ENCODE measurements at places on chromosomes 16 and 17.
A peak's percentile ranks its signal among the peaks of the same experiment; 100 is the strongest.

- DNase-seq: no peak
These were observed 875 bp downstream of the PRKCB start for GRCh38 chr16:23836404-23837311.

DNA sequence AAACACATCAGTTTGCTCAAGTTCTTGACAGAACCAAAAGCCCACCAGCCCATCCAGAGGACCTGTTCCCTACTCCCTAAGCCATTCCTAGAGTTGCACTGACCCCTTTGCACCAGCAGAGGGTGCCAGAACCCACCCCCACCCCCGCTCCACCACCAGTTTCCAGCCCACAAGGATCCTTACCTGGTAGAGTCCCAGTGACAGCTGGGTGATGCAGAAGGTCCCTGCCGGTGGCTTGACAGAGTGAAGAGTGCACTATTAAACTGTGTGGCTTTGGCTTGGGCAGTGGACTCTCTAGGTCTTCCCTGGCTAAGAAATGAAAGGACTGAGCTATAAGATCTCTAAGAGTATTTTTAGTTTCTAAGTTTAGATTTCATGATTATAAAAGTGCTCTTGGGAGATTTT lies 73.3 kb upstream of the MTMR4 start:
- peak; percentile 36 for DNase-seq

- no peak for DNase-seq
These were observed 12.5 kb downstream of the GSE1 start for GRCh38 chr16:85625485-85626117.

DNA sequence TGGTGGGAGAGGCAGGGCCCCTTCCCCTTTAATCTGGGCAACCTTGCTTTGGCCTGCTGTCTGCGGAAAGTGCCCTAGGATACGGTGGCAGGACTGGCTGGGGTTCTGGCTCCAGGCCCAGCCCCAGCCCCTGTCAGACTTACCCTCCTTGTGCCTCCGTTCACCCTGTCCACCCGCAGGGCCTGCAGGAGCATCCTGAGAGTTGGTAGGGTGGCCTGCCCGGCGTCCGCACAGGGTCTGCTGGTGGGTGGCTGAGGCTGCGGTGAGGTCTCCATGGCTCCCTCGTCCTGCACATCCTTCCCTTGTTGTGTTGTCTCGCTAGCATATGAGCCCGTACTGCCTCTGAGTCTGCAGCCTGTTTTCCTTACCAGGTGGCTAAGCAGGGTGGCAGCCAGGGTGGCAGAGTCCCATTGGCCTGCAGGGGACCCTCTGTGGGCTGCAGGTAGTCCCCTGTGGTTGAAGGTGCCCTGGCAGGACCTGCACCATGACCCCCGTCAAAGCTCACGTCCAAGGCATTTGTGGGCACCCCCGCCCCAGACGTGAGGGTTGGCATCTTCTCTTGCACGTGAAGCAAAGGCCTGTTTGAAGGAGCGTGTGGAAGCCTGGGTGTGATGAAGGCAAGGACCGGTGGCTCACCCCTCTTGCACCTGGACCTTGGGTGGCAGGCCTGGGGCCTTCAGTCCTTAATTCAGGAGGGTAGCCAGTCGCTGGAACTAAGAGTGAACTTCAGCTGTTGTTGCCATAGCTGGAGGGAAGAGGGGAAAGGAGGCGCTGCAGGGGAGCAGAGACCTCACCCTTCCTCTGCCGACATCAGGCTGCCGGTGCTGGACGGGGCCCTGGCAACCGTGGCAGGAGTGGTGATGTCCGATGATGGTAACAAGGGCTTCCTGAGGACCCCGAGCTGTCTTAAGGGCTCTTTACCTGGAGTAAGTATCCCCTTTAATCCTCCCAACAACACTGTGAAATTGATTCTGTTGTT lies 293.7 kb downstream of the SEC14L1 start:
- DNase-seq: no peak

DNA sequence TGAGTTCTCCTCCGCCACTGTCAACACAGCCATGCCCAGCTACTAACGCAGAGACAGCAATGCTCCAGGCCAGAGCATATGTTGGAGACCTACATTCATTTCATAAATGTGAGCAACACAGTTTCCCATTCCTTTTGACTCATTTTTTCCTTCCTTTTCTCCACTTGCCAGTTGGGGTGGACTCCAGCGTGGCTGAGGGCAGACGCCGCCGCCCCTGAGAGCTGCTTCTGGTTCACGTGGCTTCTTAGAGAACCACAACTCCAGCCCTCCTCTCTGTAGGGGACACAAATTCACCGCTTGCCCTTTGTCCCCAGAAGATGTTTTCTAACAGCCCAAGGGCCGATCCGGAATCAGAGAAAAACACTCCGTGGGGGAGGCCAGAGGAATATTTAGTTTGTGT lies 45.8 kb upstream of the ZCCHC14 start:
- DNase-seq: peak; percentile 52

- DNase-seq: no peak
These were observed 70.3 kb downstream of the DNAH9 start for GRCh38 chr17:11668618-11669017.

GRCh38 chr17:57911834-57912673 lies 43.2 kb downstream of the CUEDC1 start:
- DNase-seq: no peak

DNA sequence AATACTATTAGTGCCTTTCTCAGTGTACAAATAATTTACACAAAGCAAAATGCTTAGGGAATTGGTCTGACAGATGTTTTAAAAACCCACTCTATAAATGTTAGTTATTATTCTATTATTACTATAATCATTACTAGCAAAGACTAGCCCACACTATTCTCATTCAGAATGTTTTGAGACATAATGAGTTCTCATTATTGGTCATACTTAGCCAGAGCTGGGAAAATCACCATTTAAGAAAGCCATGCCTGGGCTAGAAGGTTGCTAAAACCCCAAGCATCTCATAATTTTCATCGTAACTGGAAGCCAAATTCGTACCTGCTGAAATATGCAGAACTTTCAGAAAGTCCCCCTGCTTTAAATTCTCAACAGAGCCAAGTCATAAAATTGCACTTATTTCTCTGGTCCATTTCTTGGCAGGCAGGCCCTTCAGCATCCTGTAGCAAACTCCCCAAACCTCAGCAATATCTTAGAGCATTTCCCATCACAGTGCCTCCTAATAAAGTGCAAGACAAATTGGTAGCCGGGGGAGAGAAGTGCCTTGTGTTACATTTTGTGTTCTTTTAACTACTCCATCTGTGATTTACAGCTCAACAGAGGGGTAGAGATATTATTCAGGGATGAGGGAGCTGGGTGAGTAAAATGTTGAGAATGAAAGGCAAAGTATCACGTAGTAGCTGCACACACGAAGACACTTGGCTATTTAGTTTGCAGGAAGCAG lies 79.8 kb upstream of the ADAMTS18 start:
- no peak for DNase-seq

- DNase-seq: no peak
These were observed 580.2 kb downstream of the KCNJ18 start for GRCh38 chr17:22272363-22273146.

DNA sequence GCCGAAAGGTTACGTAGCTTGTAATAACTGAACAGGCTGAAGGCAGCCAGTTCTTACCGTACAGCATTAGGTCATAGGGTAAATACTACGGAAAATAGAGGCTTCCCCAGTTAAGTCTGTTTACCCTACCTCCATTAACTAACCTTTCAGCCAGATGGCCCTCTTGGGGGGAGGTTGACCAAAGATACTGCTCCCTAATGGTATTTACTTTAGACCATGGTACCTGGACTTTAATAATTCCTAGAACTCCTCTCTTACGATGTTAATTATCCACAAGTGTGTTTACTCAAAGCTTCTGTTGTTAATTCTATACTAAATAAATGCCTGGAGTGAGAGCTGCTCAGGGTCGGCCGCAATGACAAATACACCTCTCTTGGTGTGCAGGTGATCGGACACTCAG lies 9.8 kb upstream of the ADAT1 start:
- DNase-seq: no peak

DNA sequence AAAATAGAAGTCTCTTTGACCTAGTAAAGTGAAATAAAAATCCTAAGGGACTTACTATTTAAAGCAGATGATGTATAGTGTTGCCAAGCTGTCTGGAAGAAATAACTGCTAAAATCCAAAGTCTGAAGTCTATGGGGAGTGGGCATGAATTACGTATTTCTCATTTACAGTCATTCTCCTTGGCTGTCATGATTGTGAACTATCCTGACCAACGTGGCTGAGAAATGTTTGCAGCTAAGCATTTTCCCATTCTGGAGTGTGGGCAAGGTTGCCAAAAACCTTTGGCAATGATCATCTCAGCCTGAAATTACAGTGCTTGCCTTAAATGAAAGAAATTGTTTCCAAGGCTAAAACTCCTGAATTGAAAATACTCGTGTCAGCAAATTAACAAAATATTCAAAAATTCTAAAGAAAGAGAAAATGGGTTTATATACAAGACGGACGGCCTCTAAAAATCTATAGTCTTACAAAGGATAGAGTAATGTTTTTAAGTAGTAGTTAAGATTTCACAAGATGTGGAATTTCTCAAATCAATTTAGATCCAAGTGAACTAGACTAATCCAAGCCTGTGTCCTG lies 77.0 kb downstream of the CACNG1 start:
- DNase-seq: peak; percentile 29

DNA sequence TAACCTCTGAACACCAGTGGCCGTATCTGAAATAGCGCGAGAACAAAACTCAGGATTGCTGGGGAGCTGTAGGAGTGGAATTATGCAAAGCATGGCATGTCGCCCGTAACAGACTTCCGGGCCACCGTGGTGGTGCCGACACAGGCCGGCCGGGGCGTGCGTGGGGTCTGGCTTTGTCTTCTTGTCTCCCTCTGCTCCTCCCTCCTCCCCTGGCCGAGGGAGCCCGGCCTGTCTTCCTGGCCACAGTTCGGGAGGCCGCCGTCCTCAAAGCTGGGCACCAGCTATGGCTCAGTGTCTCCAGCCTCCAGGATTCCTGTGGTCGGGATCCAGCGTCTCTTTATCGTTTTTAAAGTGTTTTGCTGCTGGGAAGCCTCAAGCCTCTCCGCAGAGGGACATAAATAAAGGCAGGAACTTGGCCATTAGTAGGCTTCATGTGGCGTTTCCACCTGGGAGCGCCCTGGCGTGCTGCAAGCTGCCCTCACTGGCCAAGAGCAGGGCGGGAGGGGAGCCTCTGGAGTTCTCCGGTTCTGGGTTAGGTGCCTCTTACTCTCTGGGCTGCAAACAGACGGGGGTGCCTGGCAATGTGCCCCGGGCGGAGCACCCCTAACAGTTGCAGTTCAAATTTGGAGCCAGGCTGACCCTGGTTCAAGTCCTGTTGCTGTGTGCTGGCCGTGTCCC lies 22.0 kb upstream of the NPTX1 start:
- peak; percentile 51 for DNase-seq

GRCh38 chr16:29025735-29026134 lies 40.9 kb downstream of the LAT start:
- no peak for DNase-seq

GRCh38 chr17:77675411-77675810 lies 283.1 kb upstream of the TNRC6C start:
- no peak for DNase-seq

GRCh38 chr17:45108595-45109521 lies 23.5 kb downstream of the PLCD3 start:
- DNase-seq: no peak

DNA sequence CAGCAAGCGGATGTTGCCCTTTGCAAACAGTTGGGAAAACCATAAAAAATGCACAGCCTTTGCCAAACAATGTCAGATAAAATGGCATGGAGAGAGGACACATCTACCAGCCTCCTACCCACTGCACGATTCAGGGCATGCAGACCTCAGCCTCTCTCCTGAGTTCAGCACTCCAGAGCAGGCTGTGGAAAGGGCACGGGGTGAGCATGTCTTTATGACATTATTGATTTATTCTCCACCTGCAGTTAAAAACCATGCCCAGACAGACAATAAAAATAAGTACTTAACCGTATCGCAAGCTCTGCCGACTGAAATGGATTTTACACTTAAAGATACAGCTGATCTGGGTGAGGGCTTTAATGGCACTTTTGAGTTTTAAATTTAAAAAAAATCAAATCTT lies 127.1 kb downstream of the MAF start:
- no peak for DNase-seq

DNA sequence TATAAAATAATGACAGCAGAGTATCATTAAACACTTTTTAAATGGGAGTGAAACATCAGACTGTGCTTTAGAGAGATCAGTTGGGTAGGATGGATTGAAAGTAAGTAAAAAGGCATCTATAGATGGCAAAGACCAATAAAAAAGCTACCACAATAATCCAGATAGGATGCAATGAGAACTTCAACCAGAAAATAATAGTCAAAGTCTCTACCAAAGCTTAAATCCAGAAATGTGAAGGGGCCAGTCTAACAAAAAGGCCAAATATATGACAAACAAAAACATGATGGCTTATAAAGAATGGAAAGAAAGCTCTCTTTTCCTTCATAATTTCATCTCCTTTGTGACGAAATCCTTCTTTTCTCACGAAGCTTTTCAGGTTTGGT lies 12.3 kb downstream of the KANSL1 start:
- DNase-seq: no peak

- DNase-seq: no peak
These were observed 50.8 kb upstream of the KCNJ16 start for GRCh38 chr17:70024253-70024652.

- DNase-seq: no peak
These were observed 23.6 kb upstream of the ATP5MC1 start for GRCh38 chr17:48868916-48869500.

DNA sequence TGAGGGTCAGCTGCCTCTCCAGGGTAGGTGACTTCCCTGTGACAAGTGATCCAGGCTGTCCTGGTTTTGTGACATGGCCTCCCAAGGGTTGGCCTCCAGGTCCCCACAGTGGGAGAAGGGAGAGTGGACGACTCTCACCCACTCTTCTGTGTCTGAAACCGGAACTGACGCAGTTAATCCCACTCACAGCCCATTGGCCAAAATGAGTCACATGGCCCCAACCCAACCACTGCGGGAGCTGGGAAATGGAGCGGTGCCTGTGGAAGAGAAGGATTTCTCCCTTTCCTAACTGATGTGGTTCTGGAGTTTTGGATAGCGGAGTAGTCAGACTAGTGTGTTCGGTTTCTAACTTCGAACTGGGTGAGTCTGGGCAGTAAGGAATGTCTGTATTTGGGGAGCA lies 79.4 kb downstream of the ABCC6 start:
- DNase-seq: no peak

DNA sequence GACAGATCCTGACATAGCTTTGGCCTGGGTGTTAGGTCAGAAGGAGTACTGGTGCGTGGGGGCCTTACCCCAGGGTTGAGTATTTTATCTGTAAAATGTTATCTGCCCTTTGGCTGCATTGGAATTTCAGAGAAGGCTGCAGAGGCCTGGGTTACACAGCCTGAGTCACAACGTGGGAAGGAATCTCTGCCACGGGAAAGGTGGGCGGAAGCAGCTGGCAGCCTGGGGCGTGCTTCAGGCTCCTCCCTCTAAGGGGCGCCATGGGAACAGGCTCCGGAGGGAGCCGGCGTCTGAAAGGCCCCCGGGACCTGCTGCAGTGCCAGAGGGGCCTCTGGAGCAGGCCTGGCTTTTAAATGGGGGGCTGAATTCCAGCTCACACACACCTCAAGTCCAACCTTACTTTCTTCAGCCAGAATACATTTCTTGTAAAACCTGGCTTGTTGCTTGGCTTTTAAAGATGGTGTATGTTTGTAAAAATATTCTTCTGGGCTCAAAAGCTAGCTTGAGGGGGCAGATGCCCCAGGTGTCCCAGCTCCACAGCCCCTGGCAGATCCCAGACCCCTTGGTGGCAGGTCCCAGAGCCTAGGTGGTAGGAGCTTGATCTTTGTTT lies 142.2 kb downstream of the RAB11FIP4 start:
- peak; percentile 71 for DNase-seq
